Daoy (cell line): ENCODE measurements at places on chromosomes 7 and 10.
A peak's percentile ranks its signal among the peaks of the same experiment; 100 is the strongest.

- no peak for DNase-seq
Measured at GRCh38 chr7:50580057-50580456, 14.9 kb upstream of the DDC start.

DNA sequence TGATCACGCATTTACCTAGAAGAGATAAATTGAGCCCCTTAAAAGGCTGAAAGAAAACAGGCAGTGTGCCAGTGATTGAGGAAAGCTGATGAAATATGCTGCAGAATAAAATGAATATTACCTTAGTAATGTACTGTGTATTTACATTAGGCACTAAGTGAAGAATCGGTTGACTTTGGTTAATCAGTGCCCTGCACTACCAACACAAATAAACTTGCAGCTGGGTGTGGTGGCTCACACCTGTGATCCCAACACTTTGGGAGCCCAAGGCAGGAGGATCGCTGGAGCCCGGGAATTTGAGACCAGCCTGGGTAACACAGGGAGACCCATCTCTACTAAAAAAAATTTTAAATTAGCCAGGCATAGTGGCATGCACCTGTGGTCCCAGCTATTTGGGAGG lies 148.3 kb upstream of the TCF7L2 start:
- no peak for DNase-seq

- DNase-seq, result no peak
Measured at GRCh38 chr10:6476989-6477388, 103.1 kb downstream of the PRKCQ start.

DNA sequence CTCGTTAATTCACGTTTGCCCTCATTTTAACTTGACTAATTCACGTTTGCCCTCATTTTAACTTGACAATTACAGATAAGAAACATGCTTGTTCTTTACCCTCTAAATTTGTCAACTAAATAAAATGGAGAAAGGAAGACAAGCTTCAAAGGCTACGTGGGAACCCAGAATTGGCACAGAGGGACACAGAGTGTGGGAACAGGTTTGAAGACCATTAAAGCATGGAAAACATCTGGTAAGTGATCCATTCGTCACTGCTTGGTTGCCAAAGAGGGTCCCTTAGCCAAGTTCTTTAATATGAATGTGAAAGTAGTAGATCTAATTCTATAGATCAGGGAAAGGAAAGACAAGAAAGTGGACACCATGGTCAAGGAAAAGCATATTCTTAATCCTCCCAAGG lies 57.2 kb downstream of the ITIH5 start:
- DNase-seq, result no peak

DNA sequence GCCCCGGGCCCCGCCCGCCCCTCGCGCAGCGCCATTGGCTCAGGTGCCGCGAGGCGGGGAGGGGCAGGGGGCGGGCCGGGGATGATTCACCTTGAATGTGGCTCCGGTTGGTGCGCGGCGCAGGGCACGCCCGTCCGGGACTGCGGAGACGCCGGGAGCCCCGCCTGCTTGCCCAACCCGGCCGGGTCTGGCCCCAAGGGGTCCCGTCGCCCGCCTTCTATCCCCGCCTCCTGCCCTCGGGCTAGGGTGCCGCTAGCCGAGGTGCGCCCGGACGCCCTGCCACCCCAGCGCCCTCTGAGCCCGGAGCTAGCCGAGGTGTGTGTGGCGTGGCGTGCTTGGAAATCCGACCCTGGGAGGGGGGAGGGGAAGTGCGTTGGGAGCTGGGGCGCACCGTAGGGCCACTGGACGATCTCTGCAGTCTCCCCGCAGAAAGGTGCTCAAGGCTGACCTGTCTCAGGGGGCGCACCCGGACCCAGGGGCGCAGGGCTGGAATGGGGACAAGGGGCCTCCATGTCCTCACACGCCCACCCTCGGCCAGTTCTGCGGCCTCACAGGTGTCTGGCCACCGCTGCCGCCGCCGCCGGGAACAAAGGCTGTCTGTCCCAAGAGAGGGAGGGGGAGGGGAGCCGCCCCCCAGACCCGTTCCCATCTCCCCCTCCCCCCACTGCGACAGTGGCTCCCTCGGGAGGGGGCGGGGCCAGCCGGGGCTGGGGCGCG lies 168.9 kb downstream of the NRF1 start:
- peak; percentile 98 for DNase-seq

GRCh38 chr10:29737074-29737593 lies 102.4 kb upstream of the SVIL start:
- no peak for DNase-seq

GRCh38 chr10:54120806-54121205 lies 680.2 kb downstream of the PCDH15 start:
- DNase-seq, result no peak

DNA sequence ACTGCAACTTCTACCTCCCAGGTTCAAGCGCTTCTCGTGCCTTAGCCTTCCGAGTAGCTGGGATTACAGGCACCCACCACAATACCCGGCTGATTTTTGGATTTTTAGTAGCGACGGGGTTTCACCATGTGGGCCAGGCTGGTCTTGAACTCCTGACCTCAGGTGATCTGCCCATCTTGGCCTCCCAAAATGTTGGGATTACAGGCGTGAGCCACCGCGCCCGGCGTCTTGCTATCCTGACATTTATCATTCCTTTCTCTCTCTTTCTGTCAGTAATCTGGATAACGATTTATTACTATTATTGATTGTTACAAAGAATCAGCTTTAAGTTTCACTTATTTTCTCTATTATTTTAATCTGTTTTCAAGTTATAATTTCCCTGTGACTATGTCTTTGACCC lies 548.4 kb downstream of the CNTNAP2 start:
- DNase-seq, result no peak

DNA sequence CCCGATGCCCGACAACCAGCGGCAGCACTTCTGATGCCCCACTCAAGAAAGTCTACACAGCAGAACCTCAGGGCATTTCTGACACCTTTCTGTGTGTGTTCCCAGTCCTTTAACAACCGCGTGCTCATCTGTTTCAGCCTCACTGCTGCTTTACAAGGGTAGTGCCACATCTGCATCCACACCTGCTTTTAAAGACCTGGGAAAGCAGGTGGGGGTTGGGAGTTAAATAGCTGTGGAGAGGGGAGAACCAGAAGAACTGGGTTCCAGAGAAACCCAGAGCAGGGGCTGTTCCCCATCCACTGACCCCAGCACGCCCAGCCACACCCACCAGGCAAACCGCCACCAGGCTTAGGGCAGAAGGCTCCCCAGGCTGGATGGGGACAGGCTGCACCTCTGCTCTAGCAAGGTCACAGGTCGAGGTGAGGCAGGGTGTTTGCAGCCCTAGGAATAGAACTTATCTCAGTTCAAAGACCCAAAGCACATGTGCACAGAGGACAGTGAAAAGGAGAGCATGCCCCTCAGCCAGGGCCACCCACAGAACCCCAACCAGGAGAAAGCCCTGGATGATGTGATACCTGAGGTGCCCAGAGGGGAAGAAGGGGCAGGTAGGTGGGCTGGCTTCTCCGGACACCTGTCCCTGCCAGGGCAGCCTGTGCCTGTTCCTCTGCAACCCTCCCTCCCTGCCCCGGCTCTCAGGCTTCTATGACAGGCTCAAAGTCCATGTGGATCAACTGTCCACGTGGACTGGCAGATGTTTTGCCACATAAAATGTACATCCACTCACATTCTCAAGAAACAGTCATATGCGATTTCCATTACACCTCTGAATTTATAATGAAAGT lies 51.3 kb downstream of the COBL start:
- DNase-seq, result no peak

DNA sequence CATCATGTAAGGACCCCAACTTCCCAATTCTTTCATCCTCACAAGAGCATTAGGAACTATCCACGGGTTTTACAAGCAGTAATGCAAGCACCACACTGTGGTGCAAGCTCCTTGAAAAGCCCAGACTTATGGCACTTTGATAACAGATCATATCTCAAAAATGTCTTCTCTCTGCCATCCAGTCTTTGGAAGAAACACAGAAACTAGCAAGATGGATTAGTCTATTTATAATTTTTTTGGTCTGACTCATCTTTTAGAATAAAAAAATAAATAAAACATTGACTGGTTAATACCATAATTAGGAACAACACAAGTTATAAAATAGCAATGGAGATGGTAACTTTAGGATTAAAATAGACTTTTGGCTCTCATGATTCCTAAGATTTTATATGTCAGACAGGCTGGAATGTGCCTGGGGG lies 49.0 kb upstream of the CALD1 start:
- no peak for DNase-seq

DNA sequence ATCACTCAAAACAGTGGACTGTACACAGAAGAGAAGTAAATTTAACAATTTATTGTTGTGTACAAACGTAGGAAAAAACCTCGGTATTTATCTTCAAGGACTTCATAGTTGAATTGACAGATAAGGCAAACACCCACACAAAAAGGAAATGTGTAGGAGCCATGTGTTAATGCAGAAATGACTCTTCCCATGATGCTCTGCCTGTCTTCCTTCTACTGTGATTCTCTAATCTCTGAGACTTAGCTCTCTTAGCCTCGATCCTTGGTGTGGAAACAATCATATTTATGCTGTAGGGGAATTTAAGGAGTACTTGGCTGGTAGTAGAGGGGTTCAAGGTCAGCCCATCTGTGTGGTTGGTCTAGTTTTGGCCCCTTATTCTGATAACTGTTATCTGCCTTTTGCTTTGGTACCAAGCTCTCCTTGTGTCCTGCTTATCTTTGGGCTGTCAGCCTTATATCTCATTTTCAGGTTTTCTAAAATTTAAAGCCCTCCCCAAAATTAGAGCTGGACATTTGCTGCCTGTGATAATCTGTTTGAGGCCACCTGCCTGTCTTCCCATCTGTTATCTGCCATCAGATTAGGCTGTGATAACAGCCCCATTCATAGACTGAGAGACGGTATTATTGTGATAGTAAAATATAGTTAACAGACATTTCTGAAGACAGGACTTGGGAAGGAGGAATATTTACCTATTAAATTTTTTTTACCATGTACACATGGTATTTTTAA lies 81.7 kb downstream of the GPR85 start:
- DNase-seq, result no peak

- DNase-seq, result no peak
Measured at GRCh38 chr7:43552122-43552521, 30.8 kb upstream of the STK17A start.

DNA sequence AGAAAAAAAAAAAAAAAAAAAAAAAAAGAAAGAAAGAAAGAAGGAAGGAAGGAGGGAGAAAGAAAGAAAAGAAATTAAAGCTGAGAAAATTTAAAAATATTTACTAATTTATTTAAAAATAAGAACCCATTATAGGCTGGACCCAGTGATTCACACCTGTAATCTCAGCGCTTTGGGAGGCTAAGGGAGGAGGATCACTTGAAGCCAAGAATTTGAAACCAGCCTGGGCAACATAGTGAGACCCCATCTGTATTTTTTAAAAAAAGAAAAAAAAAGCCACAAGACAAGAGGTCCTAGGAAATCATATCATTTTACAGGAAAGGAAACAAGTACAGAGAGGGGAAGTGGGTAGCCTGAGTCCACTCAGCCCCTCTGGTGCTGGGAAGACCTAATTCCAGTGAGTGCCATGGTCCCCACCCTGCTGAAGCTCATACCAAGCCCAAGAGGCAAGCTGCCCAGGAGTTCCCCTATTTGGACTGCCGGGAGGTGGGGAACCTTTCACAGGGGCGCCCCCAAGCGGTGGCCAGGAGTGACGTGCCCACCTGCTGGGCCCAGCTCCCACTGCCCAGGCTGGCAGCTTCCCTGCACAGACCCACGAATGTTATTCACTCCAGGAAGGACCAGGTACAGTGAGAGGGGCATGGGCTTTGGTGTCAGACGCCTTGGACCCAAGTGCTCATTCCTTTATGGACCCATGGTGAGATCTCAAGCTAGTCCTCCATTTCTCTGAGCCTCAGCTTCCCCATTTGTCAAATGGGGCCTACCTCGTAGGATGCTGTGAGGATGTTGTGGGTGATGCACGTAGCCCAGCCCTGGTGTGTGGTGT lies 133.6 kb downstream of the ZMIZ1 start:
- peak; percentile 53 for DNase-seq

- DNase-seq, result no peak
Measured at GRCh38 chr7:42057331-42057730, 179.7 kb downstream of the GLI3 start.

DNA sequence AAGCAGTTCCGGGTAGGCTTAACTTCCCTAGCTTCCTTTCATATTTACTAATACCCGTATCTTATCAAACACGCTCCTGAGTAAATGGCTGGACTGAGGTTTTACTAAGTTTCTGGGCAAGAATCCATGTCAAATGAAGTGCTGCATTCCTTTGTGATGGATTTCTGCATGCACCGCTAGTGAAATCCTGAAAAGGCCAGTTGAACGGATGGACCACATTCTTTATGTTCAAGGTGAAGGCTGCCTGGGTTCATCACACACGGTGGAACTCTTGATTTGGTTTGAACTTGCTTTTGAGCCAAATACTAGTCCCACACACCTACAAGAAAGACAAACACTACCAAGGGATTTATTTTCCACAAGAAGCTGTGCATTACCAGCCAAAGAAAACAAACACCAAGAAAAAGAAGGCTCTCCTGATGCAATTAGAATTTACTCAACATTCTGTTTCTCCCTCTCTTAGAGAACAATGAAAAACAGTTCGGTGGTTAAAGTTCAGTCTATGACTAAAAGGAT lies 255.0 kb upstream of the SEMA3C start:
- DNase-seq, result peak; percentile 55

GRCh38 chr10:79142064-79142491 lies 73.3 kb downstream of the ZMIZ1 start:
- peak; percentile 47 for DNase-seq

GRCh38 chr7:157614457-157615020 lies 277.7 kb downstream of the DNAJB6 start:
- DNase-seq, result no peak

GRCh38 chr10:131881104-131881880 lies 19.5 kb upstream of the PPP2R2D start:
- no peak for DNase-seq

- DNase-seq, result peak; percentile 40
Measured at GRCh38 chr7:81211204-81211933, 292.5 kb upstream of the SEMA3C start.

DNA sequence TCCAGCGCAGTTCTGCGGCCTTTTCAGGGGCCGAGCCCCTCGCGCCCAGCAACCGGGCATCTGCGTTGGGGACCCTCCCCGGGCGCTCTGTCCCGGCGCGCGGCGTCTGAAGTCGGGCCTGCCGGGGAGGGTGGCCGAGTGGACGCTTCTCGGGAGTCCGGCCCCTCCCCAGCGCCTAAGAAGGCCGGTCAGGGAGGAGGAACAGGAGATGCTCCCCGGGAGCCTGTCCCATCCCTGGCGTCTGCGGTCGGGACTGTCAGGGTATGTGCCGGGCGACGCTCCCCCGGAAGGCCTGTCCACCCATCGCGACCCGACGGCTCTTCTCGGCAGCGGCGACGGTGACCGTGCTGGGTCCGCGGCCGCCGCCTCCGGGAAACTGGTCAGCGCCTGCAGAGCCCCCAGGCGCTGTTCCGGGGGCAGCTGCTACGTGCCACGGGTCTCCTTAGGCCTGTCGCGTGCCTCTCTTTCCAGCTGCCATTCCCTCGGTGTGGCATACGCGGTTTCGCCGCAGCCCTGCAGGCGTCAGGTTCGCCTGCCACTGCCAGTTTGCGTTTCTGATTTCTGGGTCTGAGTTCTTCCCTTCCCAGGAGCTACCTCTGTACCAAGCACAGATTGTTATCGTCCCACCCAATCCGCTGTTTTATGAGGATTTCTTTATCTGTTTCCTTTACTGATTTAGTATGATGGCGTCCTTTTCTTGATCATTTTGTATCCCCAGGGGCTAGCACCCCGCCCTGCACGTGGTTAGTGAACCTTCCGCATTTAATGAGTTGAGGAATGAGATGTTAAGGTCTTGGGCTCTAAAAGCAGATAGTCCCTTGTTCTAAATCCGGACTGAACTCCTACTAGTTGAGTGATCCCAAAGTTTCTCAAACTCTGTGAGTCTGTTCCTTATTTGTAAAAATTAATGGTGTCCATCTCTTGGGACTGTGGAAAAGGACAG lies 782 bp downstream of the IFIT5 start:
- peak; percentile 34 for DNase-seq
